Nephron progenitor cell (in vitro differentiated cells): ENCODE measurements at places on chromosomes 13 and 19.

DNA sequence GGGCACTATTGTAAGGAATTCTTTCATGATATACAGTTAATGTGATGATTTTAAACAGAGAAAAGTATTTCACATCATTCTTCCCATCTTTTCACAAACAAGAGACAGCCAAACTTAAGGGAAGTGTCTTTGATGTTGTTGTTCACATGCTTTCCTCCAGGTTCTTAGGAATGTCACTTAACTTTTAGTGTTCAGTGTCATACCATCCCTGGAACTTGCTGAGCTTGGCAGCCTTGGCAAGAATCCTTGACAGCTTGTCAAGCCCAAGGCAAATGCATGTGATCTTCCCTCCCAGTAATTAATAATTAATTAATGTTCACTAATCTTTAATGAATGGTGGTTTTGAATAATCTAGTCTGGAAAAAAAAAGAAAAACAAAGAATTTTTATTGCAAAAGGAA lies 727.9 kb upstream of the PRR20A start:
- H3K36me3 ChIP-seq, result no peaks in the 10 kb centered on the region
- H3K27me3 ChIP-seq, result no peaks in the 10 kb centered on the region
- no peak for DNase-seq
- no peak overlapping the region for H3K27ac ChIP-seq

DNA sequence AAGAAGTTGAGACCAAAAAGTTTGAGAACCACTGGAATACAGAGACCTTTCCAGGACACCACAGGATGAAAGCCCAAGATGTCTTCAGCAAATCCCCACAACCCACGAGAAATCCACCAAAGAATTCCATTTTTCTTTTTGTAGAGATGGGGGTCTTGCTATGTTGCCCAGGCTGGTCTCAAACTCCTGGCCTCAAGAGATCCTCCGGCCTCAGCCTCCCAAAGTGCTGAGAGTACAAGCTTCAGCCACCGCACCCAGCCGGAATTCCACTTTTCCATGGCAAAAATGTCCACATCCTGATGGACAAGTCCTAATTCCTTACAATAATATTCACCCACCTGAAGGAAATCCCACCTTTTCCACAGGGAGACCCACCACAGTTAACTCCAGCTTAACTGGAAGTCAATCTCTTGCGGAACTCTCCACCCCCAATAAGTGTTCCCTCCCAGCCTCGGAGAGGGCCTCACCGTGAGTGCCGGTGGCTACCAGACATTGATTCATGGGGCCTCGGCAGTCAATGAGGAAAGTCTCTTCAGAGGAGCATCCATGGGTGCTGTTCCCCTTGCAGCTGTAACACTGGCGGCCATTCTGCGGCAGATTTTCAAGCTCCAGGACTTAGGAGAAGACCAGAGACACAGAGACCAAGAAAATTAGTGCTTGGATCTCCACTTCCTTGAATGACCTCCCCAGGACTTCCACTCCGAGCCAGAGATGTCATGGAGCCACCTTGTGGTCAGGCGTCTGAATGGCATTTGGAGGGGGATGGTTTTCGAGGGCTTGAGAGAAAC lies 12.3 kb upstream of the CADM4 start:
- no peaks in the 10 kb centered on the region for H3K27me3 ChIP-seq
- no peak overlapping the region for H3K27ac ChIP-seq
- peak; percentile 58 for DNase-seq
- peak overlapping the region; percentile 38 for H3K4me3 ChIP-seq

DNA sequence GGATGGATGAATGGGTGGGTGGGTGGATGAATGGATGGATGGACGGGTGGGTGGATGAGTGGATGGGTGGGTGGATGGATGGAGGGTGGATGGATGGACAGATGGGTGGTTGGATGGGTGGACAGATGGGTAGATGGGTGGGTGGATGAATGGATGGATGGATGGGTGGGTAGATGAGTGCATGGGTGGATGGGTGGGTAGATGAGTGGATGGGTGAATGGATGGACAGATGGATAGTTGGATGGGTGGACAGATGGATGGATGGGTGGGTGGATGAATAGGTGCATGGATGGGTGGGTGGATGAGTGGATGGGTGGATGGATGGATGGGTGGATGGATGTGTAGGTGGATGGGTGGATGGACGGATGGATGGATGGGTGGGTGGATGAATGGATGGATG lies 17.8 kb downstream of the SHC2 start:
- no peak for DNase-seq
- no peak overlapping the region for H3K27ac ChIP-seq
- H3K4me3 ChIP-seq, result no peak overlapping the region
- H3K36me3 ChIP-seq, result peaks cover 22% of the 10 kb centered on the region

- H3K27ac ChIP-seq, result no peak overlapping the region
- peaks cover 38% of the 10 kb centered on the region for H3K36me3 ChIP-seq
- H3K27me3 ChIP-seq, result peaks cover 6% of the 10 kb centered on the region
- DNase-seq, result no peak
- H3K4me1 ChIP-seq, result no peaks in the 10 kb centered on the region
These were observed 13.6 kb downstream of the DLEU7 start for GRCh38 chr13:50829896-50830295.

DNA sequence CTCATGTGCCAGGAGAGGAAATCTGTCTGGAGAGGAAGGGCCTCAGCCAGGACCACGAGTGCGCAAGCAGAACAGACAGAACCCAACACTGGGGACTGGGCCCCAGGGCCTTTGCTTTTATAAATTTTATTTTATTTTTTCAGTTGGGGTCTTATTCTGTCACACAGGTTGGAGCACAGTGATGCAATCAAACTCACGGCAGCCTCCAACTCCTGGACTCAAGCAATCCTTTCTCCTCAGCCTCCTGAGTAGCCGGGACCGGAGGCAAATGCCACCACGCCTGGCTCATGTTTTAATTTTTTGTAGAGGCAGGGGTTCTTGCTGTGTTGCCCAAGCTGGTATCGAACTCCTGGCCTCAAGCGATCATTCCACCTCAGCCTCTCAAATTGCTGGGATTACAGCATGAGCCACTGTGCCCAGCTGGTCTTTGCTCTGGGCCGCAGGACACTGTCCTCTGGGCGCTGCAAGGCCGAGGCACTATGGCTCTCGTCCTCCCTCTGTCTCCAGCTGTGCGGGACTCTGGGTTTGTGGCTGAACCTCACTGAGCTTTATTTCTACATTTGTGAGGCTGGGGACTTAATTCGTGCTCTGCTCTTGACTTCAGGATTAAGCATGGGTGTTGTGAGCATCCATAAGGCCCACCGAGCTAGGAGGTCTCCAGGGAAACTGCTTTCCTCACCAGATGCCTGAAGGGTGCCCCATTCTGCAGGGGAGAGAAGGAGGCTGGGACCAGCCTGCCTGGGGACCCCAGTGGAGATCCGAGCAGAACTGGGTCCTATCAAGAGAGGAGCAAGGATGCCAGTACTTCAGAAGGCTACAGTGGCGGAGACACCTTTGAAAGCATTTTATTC lies 144.2 kb upstream of the VSTM2B start:
- H3K27ac ChIP-seq, result no peak overlapping the region
- peaks cover 26% of the 10 kb centered on the region for H3K27me3 ChIP-seq
- no peak overlapping the region for H3K4me3 ChIP-seq
- H3K4me1 ChIP-seq, result peaks cover 42% of the 10 kb centered on the region
- H3K36me3 ChIP-seq, result no peaks in the 10 kb centered on the region

DNA sequence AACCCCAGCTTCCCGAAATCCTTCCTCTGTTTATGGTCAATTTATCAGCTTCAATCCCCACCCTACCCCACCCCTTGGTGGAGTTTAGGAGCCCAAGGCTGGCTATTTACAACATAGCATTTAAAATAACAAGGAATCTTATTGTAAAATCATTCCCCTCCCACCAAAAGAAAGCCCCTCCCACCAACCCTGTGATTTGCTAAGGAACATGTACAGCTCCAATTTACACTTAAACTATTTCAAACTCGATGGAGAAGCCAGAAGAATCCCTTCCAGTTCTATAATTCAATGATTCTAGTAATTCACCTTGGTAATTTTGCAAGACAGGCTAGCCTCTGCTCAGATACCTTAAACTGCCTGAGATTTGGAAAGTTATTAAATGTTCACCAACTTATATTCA lies 3.0 kb downstream of the LATS2 start:
- H3K4me3 ChIP-seq, result peak overlapping the region; percentile 85
- peaks cover 7% of the 10 kb centered on the region for H3K27me3 ChIP-seq
- peaks cover 37% of the 10 kb centered on the region for H3K4me1 ChIP-seq
- H3K27ac ChIP-seq, result no peak overlapping the region

DNA sequence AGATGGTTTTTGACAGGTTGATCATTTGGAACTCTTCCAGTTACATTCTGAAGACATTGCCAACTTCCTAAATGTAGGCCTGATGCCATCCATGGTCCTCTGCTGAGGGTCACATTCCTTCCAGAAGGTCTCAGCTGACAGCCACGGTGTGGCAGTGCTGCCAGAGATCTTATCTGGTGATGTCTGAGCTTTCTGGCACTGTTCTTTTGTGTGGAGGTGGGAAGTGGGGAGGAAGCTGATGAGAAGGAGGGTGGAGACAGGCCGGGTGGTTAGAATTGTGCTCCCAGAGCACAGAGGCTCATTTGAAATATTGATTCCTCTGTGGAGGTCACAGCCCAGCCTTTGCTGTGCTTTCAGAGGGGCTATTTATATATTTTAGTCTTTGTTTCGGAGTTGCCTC lies 16.1 kb upstream of the MTIF3 start:
- H3K36me3 ChIP-seq, result peaks cover 5% of the 10 kb centered on the region
- no peak overlapping the region for H3K27ac ChIP-seq
- peaks cover 4% of the 10 kb centered on the region for H3K27me3 ChIP-seq
- no peak for DNase-seq
- H3K4me1 ChIP-seq, result peaks cover 5% of the 10 kb centered on the region

DNA sequence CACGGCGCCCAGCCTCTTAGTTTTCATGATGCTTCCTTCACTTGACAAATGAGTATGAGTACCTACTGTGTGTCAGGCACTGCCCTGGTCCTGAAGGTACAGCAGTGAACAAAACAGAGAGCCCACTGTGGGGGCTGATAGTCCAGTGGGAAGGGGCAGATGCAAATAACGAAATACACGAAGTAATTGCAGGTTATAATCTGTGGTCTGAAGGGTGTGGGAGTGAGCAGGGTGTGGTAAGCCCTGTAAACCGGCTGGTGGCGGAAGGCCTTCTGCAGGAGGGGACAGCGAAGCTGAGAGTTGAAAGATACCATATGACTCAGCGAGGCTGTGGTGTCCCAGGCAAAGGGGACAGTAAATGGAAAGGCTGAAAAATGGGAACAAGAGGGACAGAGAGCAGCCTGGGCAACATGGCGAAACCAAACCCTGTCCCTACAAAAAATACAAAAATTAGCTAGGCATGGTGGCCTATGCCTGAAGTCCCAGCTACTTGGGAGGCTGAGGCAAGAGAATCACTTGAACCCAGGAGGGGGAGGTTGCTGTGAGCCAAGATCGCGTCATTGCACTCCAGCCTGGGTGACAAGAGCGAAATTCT lies 60.5 kb downstream of the MAP4K1 start:
- no peaks in the 10 kb centered on the region for H3K4me1 ChIP-seq
- DNase-seq, result no peak
- H3K36me3 ChIP-seq, result peaks cover 5% of the 10 kb centered on the region
- no peak overlapping the region for H3K4me3 ChIP-seq
- H3K27me3 ChIP-seq, result peaks cover 18% of the 10 kb centered on the region

DNA sequence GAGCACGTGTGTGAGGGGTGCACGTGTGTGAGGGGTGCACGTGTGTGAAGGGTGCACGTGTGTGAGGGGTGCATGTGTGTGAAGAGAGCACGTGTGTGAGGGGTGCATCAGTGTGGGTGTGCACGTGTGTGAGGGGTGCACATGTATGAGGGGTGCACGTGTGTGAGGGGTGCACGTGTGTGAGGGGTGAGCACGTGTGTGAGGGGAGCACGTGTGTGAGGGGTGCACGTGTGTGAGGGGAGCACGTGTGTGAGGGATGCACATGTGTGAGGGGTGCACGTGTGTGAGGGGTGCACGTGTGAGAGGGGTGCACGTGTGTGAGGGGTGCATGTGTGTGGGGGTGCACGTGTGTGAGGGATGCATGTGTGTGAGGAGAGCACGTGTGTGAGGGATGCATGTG lies 15.7 kb downstream of the RASA3 start:
- no peak for DNase-seq
- H3K4me3 ChIP-seq, result no peak overlapping the region
- H3K27me3 ChIP-seq, result peaks cover 3% of the 10 kb centered on the region
- peaks cover 70% of the 10 kb centered on the region for H3K4me1 ChIP-seq

DNA sequence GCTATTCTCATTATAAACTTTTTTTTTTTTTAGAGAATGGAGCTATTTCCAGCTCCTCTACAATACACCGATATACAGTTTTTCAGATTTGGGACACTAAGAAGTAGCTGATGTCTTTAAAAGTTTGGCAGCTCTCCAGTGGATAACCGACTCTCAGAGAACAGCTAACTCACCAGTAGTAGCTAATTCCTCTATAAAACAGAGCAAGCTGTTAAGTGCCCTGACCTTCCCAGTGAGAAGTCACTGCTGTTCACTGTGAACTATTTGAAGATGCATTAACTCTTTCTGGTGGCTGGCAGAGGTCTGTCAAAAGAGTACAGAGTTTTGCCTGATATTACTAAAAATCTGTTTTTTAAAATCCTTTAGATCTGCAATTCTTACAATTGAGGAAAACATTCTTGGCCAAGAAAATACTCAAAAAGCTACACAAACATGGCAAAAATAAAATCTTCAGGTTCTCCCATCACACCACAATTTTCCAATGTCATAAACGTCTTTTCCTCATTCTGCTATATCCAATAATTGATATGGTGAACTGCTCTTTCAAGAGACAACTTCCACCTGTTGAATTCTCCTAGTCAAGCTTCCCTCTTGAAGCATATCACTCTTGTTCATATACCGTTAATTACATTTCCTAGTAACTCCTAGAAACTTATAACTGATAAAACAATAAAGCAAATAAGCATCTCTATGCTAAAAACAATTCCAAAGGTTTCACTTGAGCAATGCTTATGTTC lies 44.2 kb downstream of the TBC1D4 start:
- H3K27ac ChIP-seq, result no peak overlapping the region
- no peaks in the 10 kb centered on the region for H3K27me3 ChIP-seq
- peaks cover 11% of the 10 kb centered on the region for H3K36me3 ChIP-seq
- H3K4me3 ChIP-seq, result no peak overlapping the region
- H3K4me1 ChIP-seq, result peaks cover 17% of the 10 kb centered on the region
- no peak for DNase-seq

GRCh38 chr19:33621065-33621785 lies 528 bp upstream of the CHST8 start:
- peaks cover 95% of the 10 kb centered on the region for H3K27me3 ChIP-seq
- H3K4me3 ChIP-seq, result peak overlapping the region; percentile 65
- H3K27ac ChIP-seq, result no peak overlapping the region
- DNase-seq, result no peak
- no peaks in the 10 kb centered on the region for H3K36me3 ChIP-seq

- no peak overlapping the region for H3K27ac ChIP-seq
- H3K36me3 ChIP-seq, result peaks cover 31% of the 10 kb centered on the region
- peaks cover 32% of the 10 kb centered on the region for H3K4me1 ChIP-seq
- DNase-seq, result no peak
- peak overlapping the region; percentile 90 for H3K4me3 ChIP-seq
- no peaks in the 10 kb centered on the region for H3K27me3 ChIP-seq
These were observed 1.2 kb downstream of the PRDX2 start for GRCh38 chr19:12800466-12800770.

GRCh38 chr13:60696602-60697001 lies 299.6 kb downstream of the TDRD3 start:
- DNase-seq, result no peak
- peaks cover 5% of the 10 kb centered on the region for H3K27me3 ChIP-seq
- no peak overlapping the region for H3K4me3 ChIP-seq
